D341Med (cell line): ENCODE measurements at places on chromosomes 12 and 14.

DNA sequence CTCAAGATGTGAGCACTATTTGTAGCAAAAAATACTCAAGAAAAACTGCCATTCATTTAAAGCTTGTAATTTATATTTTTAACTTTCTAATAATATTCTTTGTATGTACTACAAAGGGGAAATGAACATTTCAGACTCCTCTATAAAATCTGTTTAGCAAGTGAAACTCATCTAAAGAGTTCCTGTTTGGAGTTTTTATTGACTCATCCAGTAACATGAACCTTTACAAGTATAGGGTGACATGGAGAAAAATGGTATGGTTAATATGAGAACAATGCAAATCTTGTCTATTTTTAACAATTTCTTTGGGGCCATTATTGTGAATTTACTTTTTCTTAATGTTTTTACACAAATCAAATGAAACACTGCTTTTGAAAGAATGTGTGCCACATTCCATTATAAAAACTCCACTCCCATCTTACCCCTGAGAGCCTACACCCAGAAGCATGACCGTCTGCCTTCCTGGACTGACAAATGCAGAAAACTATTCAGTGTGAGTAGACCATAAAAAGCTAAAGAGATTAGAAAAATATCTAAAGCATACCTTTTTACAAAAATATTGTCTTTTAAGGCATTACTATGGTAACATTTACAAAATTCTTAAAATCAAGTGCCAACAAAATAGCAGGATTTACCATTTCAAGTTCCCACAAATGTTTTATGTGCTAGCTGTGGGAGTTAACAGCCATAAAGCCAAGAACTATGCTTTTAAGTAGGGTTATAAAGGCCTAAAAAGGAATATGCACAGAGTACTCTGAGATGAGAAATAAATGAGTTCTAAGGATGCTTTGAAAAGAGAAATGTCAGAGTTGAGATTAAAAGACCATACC, 144.0 kb downstream of the ADAMTS20 start:
- no peak for DNase-seq

DNA sequence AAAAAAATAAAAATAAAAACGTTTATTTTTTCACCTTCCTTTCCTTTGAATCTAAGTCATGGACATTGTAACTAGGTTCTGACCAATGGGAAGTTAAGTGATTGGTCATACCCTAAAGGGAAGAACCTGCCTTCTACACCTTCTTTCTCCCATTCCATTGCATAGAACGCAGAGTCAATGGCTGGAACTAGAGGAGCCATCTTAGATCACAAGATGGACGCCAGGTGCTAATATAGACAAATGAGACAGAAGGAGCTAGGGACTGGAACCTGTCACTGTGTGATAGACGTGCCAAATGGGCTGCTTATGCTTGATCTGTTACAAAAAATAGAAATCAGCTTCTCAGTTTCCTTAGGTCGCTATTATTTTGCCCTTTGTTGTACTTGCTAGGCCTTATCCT, 606.6 kb downstream of the MED13L start:
- no peak for DNase-seq

- DNase-seq: no peak
Measured at GRCh38 chr12:131860472-131861260, 32.5 kb downstream of the MMP17 start.

GRCh38 chr12:131434208-131435125, 276.4 kb upstream of the SFSWAP start:
- no peak for DNase-seq

DNA sequence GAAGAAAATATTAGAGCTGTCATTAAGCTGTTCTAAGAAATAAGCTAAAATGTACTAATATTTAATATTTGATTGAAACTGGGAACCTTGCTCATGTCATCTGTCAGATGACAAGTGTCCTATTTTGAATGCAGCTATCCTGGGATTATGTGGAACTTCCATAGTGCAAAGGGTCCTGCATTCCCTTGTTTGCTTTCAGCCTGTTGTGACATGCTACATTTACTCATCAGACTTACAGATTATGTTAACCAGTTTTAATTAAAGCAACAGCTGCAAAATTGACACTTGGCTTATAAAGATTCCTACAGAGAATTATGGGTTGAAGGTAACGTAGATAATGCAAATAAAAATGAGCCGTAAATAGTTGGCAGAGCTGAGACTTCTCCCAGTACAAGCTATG, 458.4 kb upstream of the RGS6 start:
- no peak for DNase-seq

GRCh38 chr12:452667-453210, 7.0 kb upstream of the B4GALNT3 start:
- no peak for DNase-seq

GRCh38 chr12:46453428-46453827, 80.9 kb upstream of the SLC38A2 start:
- DNase-seq: no peak

DNA sequence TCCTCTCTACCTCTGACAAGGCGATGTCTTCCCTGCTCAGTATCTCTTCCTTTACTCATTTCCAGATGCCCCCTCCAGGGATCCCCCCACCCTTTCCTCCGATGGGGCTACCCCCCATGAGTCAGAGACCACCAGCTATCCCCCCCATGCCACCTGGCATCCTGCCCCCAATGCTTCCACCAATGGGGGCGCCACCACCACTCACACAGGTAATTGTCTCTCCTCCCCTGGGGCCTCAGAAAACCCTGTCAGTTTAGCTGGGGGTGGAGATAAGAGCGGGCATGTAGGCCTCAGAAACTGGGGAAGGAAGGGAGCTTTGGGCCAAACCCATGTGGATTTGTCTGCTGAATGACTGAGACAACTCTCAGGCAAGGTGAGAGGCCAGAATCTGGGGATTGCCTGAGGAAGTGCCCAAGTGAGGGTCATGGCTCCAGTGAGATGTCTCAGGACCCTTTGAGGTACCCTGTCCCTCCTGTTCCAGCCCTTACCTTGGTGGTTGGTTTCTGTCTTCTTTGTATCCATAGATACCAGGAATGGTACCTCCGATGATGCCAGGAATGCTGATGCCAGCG, 8.1 kb downstream of the PRPF40B start:
- DNase-seq: peak; percentile 9

DNA sequence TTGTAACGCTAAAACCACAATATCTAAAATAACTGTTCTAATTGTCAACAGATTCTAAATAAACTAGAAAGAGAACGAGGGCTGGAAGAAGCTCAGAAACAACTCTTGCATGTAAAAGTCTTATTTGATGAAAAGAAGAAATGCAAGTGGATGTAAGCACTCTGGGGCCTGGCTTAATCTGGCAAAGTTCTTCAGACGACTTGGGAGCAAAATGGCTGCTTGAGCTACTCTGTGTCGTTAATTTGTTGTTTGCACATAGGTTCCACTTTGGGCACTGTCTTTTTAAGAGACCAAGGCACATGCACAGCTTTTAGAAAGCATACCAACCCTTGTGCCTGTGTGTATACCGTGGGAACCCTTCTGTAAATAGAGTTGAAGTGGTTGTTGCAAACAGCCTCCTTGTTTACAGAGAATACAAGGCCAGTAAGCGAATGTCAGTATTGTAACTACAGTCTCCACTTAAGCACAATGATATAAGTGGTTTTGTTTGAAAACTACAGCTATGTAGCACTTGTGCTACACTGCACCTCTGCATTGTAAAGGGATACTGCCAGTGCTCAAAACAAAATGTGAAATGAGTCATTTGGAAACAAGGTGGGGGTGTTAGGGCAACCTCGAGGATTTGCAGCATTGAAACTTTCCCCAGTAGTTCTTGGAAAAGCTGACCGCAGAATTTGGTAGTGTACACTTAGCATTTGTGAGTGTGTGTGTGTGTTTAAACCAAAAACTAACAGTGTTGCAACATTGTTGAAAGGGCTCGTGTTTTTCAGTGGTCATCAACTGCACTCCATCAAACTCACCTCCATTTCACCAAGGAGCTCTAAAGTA, 154.3 kb downstream of the CEP83 start:
- DNase-seq: no peak

GRCh38 chr12:122022393-122023338, 982 bp downstream of the BCL7A start:
- DNase-seq: peak; percentile 85

GRCh38 chr14:95816539-95816938, 60.1 kb upstream of the TUNAR start:
- DNase-seq: no peak

GRCh38 chr12:71551529-71551928, 111.9 kb downstream of the LGR5 start:
- no peak for DNase-seq

DNA sequence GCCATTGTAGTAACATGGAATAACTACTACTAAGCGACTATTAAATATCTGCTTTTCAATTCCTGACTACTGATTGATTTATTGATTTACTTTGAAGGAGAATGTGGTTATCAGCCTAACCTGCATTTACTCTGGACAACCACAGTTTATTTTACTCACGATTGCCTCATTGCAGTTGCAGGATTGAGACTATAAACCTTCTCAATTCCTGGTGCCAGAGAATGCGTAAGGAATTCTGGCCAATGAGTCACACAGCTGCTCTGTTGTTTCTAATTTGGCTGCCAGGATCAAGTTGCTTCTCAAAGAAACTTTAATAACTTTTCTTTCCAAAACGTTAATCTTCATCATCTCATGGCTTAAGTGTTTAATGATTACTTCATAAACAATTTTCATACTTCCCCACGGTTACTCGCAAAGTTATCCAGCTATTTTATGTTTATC, 13.1 kb upstream of the TMTC1 start:
- no peak for DNase-seq
